Cardiac septum (tissue), 1 donor: ENCODE measurements at places on chromosomes 12 and 14. TPM values are rescaled to one million over a fixed set of nuclear protein-coding genes. Genes with fewer than 3 reads are reported as not detected.

GRCh38 chr12:97275256-97275655 is 187.3 kb upstream of the RMST start:
- DNase-seq: no peak

DNA sequence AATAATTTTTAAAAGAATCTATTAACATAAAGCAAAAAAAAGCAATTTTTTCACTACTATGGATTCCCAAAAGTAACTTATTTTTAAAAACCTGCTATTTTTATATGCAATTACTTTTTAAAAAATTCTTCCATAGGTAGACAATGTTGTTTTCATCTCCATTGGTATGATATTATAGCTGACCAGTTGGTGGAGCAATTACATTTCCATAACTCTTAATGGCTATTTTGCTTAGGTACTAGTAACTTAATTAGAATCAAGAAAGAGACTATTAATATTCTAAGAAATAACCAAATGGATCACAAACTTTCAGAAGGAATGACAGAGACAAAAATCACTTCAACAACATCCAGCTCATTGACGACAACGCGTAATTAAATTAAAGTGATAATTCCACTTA is 64.7 kb upstream of the PTCSC3 start:
- DNase-seq: no peak

- no peak for DNase-seq
These were observed 7.1 kb downstream of the ARHGDIB start for GRCh38 chr12:14954269-14954668.

GRCh38 chr14:91249841-91250616 is 5.5 kb upstream of the GPR68 start:
- DNase-seq: no peak

Gene POP5
- 36.5 TPM for total RNA-seq

Gene PMEL
- 0.75 TPM for total RNA-seq
